ENCODE measurements at places on chromosomes 4 and X.

GRCh38 chrX:41373989-41374606 lies 40.1 kb downstream of the DDX3X start:
- DNase-seq = no peak

DNA sequence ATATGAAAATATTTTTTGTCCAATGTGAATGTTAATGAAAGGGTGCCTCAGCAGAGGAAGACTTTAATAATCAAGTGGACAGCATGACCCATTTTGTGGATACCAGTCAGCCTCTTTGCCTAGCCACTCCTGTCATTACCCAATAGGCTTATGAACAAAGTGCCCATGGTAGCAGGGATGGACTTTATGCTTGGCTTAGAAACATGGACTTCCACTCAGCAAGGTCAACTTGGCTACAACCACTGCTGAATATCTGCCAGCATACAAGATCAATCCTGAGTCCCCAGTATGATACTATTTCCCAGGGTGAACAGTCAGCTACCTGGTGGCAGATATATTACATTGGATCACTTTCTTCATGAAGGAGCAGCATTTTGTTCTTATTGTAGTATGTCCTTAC lies 56.7 kb upstream of the NXF3 start:
- DNase-seq = no peak

- DNase-seq = no peak
These were observed 89.2 kb downstream of the ZNF330 start for GRCh38 chr4:141309874-141310273.

- no peak for DNase-seq
These were observed 34.6 kb downstream of the FAM114A1 start for GRCh38 chr4:38902221-38902620.

DNA sequence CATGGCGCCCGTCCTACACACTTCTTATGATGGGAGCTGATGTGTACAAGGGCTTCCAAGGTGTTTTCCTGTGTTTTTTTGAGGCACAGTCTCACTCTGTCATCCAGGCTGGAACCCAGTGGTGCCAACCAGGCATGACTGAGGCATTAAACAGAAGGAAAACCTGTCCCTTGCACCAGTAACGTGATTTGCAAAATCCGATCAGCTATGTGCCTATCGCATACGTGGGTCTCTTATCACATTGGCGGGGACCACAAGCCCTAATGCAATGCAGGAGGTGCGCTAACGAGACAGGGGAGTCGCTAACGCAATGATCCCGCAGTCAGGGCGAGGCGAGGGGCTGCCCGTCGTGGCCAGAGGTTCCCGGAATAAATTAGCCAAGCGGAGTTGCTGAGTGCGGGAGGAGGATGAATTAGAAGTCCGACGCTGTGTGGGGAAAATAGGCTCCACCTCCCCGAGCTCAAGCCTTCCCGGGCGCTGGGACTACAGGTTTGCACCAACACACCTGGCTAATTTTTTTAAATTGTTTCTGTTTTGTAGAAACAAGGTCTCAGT lies 162.7 kb downstream of the SHOX start:
- no peak for DNase-seq

DNA sequence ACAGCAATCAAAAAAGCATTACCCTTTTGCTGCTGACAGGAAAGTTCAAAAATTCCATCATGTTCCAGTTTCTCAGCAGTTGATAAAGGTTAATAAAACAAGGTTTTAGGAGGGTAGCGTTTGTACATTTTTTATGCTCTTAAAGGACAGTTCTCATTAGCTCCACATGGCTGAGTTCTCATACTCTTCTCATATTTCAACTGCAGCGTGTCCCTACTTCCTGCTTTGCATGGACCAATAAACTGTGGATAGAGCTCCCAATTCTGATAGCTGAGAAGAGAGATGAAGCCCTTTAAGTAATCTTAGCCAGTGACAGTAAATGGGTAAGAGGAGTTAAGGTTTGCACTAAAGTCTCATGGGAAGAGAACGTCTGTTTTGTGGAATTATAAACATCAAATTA lies 53.5 kb downstream of the SPANXA2 start:
- no peak for DNase-seq

GRCh38 chrX:110853610-110854009 lies 58.0 kb upstream of the CHRDL1 start:
- no peak for DNase-seq

DNA sequence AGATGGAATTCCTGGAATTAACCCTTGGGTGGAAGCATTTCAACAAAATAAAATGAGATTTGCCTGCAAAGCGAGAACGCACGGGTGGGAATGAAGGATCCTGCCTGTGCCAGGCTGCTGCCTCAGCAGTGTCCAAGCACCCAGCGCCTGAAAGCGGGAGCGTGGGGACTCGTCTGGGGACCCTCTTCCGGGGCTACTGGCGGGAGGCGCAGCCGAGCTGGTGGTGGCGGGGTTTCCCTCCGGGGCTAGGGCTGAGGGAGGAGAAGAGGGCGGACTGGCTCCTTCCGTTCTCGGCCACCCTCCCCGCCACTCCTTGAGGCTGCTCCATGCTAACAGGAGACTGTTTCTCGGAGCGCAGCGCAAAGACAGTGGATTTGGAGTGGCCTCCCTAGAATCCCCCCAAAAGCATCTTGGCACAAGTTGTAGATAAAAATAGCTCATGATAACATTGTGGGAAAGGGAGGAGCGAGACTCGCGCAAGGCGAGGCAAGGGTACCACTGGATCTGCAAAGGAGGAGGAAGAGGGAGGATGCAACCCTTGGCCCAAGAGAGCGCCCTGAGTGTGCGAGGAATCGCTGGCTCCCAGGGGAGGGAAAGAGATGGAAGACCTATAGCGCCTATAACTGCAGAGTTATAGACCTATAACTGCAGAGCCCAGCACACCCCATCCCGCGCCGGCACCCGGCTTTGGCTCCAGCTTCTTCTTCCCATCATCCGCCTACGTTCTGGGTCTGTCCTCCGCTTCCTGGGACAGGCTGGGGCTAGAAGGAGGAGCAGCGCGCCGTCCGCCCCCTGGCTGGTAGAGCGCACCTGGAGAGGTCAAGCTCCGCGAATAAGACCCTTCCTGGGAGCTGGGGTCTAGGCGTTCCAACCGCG lies 1.3 kb downstream of the HS3ST1 start:
- no peak for DNase-seq

- DNase-seq = no peak
These were observed 637.6 kb upstream of the GNPDA2 start for GRCh38 chr4:45363931-45364330.

GRCh38 chr4:56247646-56248045 lies 139.6 kb downstream of the AASDH start:
- no peak for DNase-seq

DNA sequence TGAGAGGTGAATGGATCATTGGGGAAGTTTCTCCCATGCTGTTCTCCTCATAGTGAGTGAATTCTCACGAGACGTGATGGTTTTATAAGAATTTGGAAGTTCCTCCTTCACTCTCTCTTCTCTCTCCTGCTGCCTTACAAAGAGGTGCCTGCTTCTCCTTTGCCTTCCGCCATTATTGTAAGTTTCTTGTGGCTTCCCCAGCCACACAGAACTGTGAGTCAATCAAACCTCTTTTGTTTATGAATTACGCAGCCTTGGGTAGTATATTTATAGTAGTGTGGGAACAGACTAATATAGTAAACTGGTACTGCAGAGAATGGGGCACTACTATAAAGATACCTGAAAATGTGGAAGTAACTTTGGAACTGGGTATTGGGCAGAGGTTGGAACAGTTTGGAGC lies 7.8 kb upstream of the CTAG2 start:
- no peak for DNase-seq

- DNase-seq = no peak
These were observed 212.4 kb upstream of the TTC29 start for GRCh38 chr4:147157860-147158701.

DNA sequence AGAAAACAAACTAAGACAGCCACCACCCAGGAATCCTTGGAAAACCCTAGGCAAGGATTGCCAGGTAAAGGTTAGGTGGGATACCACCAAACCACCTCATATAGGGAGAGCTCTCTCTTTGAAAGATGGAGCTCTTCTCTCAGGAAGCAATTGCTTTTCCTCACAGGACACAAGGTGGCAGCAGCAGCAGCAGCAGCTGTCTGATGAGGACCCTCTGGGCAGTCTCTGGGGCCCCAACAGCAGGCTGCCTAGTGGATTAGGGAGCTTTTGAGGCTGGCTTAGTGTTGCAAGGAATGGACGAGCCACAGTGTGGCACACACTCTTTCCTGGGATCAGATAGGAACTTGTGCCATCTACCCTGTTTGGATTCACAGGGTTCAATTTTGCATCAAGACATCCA lies 41.4 kb upstream of the CHRDL1 start:
- no peak for DNase-seq

- no peak for DNase-seq
These were observed 11.6 kb upstream of the DUSP9 start for GRCh38 chrX:153635388-153635787.

- no peak for DNase-seq
These were observed 1.8 kb downstream of the FLNA start for GRCh38 chrX:154372612-154373022.

DNA sequence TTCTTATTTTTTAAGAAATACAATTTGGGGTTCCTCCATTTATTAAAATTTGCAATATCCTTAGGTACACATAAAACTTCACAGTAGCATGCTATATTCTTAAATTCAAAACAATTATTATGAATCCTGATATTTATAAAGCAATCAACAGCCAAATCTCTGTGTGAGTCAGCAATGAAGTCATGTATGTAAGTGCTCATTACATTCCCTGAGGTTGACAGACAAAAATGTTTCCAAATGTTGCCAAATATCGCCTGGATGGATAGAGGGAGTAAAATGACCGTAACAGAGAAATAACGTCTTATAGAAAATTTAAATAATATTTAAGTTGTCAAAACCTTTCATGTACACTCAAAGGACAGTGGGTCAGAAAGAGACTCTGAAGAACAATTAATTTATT lies 220.0 kb downstream of the PCDH18 start:
- no peak for DNase-seq

GRCh38 chr4:164345756-164346155 lies 408.2 kb upstream of the SMIM31 start:
- no peak for DNase-seq

GRCh38 chrX:108590496-108590895 lies 145.9 kb downstream of the IRS4 start:
- no peak for DNase-seq

GRCh38 chr4:158538911-158539310 lies 17.2 kb downstream of the RXFP1 start:
- no peak for DNase-seq

- DNase-seq = no peak
These were observed 61.1 kb downstream of the BANK1 start for GRCh38 chr4:101851672-101852071.

- DNase-seq = no peak
These were observed 49.8 kb upstream of the NDP start for GRCh38 chrX:44022964-44023363.

DNA sequence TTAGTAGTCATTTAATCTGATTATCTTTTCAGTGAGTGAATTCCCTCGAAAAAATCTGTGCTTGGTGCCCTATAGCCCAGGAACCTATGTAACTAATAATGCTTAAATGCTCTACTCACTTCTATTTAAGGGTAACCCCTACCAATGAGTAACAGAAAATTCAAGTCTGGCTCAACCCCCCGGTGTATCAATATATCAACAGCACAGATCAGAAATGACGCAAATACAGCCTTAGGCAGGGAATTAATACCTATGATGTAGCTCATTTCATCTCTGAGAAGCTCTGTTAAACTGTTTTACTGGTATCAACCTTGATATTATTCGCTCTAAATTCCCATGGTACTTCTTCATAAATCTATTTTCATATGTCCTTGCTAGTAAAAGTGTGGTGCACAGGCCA lies 28.6 kb downstream of the PDGFC start:
- DNase-seq = no peak

- DNase-seq = no peak
These were observed 94.5 kb upstream of the RASGEF1B start for GRCh38 chr4:81566161-81566591.

GRCh38 chrX:13733506-13733905 lies 914 bp downstream of the TRAPPC2 start:
- DNase-seq = no peak

- no peak for DNase-seq
These were observed 102.7 kb downstream of the UCHL1 start for GRCh38 chr4:41359422-41359775.

GRCh38 chr4:66095065-66095464 lies 424.8 kb upstream of the EPHA5 start:
- DNase-seq = no peak

DNA sequence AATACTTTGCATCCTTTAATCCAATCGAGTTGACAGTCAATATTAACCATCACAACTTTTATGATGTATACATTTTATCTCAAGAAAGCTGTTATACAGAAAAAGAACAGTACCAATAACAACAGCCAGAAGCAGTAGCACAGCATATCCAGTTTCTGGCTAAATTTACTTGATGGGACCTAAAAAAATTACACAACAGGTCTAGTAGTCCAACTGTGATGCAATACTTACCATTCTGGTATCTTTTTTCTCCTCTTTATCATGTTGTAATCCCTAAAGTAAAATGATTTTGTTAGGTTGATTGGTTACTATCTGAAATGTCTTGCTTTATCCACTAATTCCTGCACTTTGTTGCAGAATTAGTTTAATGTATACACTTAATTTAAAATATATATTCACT lies 1150.6 kb downstream of the FAT4 start:
- no peak for DNase-seq

DNA sequence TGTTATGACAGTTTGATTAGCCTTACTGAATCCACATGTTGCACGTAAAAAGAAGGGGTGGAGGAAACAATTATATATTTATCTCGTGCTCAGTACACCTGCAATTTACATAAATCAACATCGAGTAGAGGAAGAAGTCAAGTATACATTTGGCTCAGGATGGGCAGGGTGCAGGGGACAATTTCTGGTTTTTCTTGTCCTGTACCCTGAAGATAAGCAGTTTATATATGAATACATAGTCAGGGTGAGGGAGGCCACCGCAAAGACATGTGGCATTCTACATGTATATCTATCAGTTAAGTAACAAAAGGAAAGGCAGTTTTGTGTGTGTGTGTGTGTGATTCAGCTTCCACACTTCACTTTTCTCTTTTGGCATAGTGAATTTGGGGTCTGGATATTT lies 11.1 kb upstream of the EREG start:
- no peak for DNase-seq
